ENCODE measurements at places on chromosomes 6 and 20.

DNA sequence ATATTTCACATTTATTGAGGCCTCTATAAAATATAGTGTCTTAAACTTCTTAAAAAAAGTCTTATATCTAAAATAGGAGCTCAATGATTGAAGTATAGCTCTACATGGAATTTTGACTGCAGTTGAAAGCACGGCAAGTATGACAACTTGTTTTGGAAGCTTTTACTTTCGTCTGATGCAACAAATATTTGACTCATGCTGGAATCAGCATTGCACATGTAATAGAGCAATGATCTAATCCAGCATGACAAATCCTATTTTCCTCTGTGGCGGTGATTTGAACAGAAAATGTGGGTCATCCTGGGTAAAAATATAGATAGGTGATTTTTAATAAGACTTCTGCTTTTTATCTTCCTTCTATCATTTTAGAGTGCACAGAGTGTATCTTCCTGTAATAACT, 111.6 kb downstream of the TINAG start:
- DNase-seq, result no peak

GRCh38 chr6:83884523-83884922, 25.0 kb downstream of the CYB5R4 start:
- peak; percentile 27 for DNase-seq

GRCh38 chr6:155067956-155068615, 73.0 kb downstream of the TIAM2 start:
- no peak for DNase-seq

- DNase-seq, result no peak
These were observed 4.3 kb downstream of the TJAP1 start for GRCh38 chr6:43481591-43482236.

DNA sequence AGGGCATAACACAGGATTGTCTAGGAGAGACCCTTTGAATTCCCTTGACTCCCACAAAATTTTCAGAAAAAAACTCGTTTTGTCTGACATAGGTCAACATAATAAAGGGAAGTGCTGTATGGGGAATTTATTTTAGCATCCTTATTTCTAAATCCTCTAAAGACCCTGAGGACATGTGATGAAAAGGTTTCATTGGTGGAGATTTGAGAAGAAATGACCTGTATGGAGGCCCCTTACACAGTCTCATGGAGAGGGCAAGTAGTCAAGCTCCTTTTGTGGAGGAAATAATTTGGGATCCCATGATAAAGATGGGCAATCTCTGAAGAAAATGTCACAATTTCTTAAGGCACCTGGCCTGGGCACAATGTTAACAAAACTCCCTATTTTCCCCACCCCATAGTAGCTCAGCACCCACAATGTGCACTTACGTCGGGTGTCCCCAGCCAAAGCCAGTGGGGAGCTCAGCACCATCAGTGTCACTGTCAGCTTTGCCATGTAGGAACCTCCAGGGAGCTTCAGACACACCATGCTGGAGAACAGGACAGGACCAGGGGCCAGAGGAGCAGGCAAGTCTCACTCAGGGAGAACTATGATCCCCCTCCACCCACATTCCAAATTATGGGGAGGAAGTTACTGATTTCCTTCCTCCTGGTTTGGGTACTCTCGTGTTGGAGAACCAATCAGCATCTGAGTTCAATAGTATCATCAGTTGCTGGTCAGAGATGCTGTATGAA, at the start of gene HLA-DRB5:
TSS of gene HLA-DRB5 (minus strand) at position 591 of the 734 bp plus-strand sequence. CDS start at position 528, 63 bp downstream.
- DNase-seq, result no peak

DNA sequence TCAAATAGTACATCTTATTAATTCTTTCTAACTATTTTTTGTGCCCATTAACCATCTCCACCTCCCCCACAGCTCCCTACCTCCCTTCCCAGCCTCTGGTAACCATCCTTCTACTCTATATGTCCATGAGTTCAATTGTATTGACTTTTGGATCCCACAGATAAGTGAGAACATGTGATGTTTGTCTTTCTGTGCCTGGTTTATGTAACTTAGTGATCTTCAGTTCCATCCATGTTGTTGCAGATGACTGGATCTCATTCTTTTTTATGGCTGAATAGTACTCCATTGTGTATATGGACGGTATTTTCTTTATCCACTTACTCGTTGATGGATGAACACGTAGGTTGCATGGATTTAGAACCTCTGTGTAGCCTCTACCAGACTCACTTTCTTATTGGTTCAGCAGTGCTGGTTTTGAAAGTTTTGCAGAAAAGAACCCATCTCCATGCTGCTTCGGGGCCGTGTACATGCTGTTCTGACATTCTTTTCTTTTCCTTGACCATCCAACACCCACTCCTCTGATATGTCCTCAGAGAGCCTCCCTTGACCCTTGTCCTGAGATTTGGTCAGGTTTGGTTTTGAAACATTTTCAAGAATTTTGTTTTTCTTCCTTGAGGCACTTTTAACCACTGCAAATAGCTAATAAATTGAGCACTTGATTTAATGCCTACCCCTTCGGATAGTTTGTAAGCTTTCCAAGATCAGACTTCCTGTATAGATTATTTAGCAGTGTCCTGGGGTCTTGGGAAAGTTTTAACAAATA, 231.2 kb upstream of the ZFP64 start:
- DNase-seq, result no peak

DNA sequence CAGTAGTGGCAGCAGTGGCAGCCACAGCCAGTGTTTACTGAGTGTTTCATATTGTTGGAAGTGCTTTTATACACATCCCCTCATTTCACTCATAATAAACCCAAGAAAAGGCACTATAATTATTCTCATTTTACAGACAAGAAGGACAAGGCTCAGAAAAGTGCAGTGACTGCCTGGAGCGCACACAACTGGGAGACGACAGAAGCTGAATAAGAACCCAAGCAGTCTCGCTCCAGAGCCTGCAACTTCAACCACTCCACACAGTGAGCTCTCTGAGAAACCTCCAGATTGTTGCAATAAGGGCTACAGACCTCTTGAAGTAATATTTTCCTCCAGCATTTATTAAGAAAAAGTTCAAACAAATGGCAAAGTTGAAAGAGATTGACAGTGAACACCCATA, 76.9 kb downstream of the PLCG1 start:
- no peak for DNase-seq

DNA sequence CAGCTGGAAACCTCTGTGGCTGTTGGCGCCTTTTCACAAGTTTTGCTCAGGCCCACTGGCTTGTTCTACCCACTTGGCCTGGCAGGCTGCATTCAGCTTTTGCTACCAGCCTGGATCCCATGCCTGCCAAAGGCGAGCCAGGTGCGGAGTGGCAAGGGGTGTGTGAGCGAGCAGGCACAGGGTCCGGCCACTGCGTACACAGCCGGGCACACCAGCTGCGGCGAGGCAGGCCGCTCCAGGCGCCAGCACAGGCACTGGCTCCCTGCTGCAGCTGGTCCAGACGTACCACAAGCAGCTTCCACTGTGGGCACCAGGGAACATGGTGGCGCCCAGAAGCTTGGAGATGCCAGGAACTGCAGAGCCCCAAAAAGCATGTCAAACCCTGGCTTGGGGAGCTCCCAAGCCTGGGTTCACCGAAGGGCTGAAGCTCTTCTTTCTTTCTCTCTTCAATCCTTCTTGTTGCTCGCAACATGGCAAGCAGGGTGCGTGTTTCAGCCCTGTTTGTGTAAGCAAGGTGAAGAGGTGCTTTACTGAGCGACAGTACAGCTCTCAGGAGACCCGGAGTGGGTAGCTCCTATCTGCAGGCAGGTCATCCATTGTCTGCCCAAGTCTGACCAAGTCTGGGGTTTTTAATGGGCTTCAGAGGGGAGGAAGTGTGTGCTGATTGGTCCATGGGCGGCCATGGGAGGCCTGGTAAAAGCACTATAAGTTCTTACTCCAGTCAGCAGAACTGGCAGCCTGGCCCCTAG, 32.6 kb upstream of the GRM4 start:
- no peak for DNase-seq

DNA sequence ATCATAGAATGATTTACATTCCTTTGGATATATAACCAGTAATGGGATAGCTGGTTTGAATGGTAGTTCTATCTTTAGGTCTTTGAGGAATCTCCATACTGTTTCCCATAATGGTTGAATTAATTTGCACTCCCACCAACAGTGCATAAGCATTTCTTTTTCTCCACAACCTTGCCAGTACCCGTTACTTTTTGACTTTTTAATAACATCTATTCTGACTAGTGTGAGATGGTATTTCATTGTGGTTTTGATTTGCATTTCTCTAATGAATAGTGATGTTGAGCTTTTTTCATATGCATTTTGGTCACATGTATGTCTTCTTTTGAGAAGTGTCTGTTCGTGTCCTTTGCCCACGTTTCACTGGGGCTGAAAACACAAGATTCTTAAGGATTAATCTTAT, 107.3 kb downstream of the TINAG start:
- DNase-seq, result no peak

- DNase-seq, result no peak
These were observed 16.3 kb downstream of the PKIG start for GRCh38 chr20:44598423-44599305.

DNA sequence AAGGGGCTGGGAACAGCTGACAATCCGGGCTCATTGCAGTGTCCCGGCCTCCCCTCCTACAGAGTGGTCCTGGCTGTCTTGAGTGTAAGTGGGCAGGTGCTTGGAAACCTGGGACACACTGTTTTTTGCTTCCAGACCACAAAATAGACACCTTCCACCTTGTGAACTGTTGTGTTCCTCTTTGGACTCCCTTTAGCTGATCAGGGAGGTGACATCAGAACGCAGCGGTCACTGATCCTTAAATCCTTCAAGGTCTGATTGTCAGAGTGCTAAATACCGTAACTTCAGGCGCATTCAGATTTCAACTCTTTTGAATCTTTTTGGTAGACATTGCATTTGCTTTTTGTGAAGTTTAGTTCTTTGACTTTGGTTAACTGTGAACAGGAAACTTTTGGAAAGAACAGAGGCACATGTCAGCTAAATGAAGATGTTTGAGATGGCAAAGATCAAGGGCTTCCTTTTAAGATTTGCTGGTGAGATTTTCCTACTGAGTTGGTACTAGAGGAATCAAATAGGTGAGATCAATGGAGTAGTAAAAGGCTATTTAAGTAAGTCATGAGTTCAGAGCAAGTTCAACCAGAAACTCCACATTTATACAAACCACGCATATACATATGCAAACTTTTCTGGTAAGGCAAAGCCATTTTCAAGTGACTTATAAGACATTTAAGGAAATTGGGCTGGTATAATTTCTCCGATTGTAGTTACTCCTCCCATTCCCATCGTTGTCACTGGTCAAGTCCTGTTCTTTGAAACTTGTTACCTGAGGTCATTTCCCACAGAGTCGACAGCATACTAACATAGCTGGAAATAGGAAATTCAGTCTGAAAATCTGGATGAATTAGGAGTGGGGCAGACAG, 6.3 kb downstream of the PPP1R3G start:
- DNase-seq, result no peak

DNA sequence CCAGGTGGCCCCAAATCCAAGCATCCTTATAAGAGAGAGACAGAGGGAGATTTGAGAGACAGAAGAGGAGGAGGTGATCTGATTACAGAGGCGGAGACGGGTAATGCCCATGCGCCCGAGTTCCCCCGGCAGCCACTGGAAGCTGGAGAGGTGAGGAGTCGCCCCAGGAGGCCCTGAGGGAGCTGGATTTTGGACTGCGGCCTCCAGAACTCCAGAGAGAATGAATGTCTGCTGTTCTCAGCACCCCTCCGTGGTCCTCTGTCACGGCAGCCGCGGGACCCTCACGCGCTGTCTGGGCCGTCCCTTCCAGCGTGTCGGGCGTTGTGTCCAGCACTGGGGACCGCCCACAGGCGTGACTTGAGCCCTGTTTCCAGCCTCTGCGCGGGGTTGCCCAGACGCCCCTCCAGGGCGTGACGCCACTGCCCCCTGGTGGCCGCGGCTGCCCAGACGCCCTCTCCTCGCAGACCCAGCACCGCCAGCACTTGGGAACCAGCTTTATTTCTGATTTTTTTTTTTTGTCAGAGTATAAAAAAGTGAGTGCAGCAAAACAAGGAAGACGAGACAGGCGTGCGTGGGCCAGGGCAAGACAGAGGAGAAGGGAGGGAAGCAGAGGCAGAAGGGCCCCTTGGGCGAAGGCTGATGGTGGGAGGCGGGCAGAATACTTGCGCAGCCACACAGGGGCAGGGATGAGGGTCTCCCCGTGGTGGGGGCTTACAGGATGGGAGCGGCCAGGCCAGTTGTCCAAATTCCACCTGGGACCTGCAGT, 4.1 kb upstream of the ZNF512B start:
- DNase-seq, result peak; percentile 62

DNA sequence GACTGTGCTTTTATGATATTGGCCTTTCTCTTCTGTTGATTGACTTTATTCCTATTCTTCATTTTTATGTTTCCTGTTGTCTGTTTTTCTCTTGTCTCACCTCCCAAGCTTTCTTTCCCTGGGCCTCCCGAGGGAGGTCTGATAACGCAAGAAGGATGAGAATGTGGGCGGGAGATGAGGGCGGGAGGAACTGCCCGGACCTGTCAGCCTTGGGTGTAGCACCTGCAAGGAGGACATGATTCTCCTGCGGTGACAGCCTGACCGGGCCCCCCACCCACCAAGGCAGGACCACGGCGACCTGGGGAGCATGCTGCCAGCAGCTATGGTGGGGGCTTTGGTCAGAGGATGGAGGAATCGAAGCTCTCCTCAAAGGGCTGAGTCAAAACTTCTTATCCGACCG, 86.9 kb downstream of the PLEKHG1 start:
- no peak for DNase-seq

GRCh38 chr6:46352541-46353268, 138.5 kb downstream of the RCAN2 start:
- no peak for DNase-seq

GRCh38 chr6:39040080-39040673, 8.4 kb upstream of the GLP1R start:
- no peak for DNase-seq
